ENCODE measurements at places on chromosomes 6 and 20.

- no peak for DNase-seq
These were observed 6.7 kb downstream of the DNPH1 start for GRCh38 chr6:43222418-43223059.

DNA sequence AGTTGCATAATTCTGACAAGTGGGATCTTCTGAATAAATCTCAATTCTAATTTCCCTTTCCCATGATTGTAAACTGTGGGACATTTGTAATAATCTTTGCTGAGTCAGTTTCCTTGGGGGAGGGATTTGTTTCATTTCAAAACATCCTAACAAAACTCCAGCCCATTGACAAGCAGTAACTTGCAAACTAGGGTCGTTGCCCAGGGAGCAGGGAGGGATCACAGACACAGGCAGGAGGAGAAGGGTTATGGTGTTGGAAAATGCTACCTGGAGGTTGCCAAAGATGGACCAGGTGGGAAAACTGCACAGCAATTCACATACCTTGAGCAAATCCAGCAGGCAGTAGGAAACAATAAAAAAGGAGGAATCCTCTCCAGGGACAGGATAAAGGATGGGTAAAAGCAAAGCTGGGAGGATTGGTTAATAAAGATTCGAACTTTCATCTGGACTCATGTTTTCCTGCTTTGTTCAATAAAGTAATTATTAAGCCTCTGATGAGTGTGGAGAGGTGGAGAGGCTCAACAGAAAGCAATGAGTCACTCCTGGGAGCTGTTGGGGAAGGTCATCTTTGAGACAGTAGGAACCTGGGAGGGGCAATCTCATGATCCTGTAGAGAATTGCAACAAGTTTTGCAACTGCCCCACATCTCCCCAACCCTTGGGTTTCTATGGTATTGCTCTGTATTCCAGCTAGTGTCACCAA is 87.3 kb upstream of the AKIRIN2 start:
- DNase-seq = no peak

DNA sequence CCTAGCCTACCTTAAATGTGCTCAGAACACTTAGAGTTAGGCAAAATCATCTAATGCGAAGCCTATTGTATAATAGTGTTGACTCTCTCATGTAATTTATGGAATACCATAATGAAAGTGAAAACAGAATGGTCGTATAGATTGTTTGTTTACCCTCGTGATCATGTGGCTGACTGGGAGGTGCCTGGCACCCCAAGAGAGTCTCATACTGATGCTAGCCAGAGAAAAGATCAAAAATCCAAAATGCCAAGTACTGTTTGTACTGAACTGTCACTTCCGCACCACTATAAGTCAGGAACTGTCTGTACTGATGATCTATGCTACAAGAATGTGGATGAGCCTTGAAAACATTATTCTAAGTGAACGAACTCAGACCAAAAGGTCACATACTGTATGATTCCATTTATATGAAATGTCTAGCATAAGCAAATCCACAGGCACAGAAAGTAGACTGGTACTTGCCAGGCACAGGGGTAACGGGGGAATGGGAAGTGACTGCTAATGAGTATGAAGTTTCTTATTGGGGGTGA is 22.4 kb downstream of the ZMYND8 start:
- DNase-seq = no peak

DNA sequence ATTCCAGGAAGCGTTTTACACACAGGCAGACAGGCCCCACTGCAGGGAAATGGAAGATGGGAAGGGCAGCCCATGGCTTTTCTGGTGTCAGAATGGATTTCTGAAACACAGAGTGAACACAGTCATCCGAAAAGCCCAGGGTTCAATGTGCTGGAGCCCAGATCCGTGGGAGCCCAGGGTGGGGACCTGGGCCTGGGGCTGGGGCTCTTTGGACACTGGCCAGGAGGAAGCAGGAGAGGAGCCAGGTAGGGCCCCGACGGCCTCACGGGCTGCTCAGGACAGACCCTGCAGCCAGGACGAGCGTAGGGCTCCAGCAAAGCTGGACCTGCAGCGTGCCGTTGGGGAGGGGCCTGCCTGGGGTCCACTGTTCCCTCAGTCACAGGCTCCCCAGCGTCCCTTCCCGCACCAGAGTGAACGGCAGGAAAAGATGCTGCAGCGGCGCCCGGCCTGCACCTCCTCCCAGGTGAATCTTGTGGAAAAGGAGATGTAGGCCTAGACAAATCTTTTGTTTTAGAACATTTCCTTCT is 24.3 kb upstream of the LSM14B start:
- no peak for DNase-seq

DNA sequence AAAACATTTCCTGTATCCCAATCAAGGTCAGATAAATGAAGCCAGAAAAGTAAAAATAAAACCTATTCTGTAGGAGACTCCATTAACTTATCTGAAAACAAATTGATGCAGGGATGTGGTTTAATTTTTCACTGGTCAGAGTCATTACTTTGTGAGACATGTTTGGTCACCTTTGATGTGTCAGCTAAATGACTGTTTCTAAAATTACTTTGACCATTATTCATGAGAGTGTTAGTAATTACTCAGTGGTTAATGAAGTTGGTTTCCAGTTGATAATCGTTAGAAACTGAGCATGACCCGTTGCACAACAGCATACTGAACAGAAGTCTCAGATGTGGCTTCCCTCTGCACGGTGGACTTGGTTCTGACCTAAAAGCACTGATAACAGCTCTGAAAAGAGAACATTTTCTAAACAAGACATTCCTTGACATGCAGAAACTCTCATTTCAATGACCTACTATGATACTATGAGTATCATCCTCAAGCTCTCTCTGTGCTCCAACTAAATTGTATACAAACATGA is 410.5 kb upstream of the RNF217 start:
- DNase-seq = no peak

GRCh38 chr6:133954657-133955576 is 1.9 kb downstream of the TBPL1 start:
- no peak for DNase-seq

DNA sequence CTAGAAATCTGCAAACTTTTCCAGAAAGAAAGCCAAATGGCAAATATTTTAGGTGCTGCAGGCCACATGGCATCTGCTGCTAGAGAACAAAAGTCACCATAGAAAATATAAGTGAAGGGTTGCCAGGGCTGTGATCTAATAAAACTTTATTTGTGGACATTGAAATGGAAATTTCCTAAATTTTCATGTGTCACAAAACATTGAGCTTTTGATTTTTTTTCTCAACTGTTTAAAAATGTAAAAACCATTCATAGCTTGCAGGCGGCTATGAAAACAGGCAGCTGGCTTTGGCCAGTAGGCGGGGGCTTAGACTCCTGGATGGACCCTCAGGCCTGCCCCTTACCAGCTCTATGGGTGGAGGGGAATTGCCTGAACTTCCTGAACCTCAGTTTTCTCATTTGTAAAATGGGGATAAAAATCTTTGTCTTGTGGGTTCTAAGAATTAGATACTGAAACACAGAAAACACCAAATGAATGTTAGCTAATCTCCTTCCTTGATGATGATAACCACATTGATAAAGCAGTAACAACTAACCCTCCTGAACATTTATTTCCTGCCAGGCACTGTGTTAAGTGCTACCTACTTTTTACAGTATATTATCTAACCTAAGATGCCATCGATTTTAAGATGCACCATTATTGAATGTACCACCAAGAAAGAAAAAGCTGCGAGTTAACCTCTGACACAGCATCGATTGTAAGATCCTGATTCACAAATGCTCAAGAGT is 85.5 kb downstream of the SLC22A23 start:
- DNase-seq = no peak

- no peak for DNase-seq
These were observed 17.1 kb downstream of the RIPOR2 start for GRCh38 chr6:24918641-24919055.

DNA sequence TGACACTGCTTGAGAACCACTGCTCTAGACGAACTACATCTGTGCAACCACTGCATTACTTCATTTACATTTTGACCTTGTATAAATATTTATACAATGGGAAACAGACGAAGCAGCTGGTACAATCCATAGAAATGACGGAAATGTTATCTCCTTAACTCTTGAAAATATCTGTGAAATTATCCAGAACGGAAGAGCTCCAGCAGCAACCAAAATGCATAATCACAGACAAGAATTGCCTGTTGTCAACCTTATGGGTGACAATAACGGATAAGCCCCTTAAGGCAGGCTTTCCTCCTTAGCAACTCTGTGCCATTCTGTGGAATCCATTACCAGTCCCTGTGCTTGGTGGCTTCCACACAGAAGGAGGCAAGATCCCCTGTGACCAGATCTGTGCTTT is 115.4 kb downstream of the DTNBP1 start:
- no peak for DNase-seq

DNA sequence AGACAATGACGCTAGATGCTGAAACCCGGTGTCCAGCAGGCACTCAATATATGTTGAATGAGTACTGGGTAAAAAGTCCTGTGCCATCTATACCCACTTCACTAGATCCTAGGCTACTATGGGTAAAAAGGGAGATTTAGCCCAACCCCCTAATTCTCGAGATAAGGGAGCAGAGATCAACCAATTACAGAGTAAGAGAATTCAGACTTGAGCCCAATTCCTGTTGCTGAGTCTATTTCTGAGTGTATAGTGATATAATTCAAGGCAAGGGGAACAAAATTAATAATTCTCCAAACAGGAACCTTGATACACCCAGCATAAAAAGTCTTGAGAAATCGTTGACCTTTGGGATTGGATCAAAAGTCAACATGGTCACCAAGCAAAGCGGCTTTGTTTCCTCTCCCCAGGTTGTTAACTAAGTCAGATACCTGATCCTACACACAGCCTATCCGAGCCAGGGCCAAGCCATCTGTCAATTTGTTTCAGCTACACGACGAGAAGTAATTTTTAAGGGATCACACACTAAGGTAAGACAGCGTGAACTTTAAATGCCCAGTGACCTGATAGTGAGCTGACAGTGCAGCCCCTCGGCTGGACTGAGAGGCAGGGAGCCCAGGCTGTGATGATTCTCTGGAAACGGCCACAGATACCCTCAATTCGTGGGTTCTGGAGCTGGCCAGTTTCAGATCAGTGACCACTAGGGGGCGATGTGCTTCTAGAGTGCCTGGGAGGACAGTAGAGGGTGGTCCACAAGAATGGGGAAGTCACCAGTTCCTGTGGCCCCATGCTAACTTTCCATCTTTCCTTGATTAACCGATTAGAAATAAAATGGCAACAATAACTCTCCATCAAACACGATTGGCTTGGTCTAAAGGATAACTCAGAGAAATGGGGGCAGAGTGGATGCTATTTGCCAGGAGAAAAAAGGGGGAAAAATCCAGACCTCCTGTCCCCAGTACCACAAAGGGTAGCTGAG is 46.2 kb downstream of the SLC22A23 start:
- DNase-seq = peak; percentile 91

DNA sequence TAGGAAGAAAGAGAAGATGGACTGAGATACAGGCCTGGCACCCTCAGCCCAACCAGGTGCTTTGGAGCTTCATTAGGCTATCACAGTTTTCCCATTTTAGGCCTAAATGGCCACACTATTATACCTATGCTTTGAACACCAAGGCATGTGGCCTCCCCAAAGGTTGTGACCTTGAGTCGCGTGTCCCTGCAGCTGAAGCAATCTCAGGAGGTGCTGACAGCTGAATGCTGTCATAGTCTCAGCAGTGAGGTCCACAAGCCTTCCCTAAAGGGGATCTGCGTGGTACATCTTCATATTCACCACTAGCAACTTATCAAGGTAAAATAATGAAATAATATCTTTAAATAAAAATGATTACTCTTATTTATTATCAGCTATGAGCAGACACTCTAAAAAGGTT is 707.9 kb upstream of the NRSN1 start:
- no peak for DNase-seq

Data from hematopoietic multipotent progenitor cell (in vitro differentiated cells).